Activated B cell treated with CpG ODN at 0.5 μM for 24 hours (primary cell): ENCODE measurements at places on chromosomes 2 and 18. TPM values are rescaled to one million over a fixed set of nuclear protein-coding genes. Genes with fewer than 3 reads are reported as not detected.

ACVR1C gene
- 0.20 and 0.32 TPM in 2 replicates for total RNA-seq

- H3K27me3 ChIP-seq, result no peaks in the 10 kb centered on the region
- no peak overlapping the region for H3K27ac ChIP-seq
- no peak overlapping the region for H3K4me3 ChIP-seq
- H3K4me1 ChIP-seq, result peaks cover 21% of the 10 kb centered on the region
- DNase-seq, result no peak
These were observed 23.3 kb downstream of the TTC32 start for GRCh38 chr2:19878268-19879046.

DNA sequence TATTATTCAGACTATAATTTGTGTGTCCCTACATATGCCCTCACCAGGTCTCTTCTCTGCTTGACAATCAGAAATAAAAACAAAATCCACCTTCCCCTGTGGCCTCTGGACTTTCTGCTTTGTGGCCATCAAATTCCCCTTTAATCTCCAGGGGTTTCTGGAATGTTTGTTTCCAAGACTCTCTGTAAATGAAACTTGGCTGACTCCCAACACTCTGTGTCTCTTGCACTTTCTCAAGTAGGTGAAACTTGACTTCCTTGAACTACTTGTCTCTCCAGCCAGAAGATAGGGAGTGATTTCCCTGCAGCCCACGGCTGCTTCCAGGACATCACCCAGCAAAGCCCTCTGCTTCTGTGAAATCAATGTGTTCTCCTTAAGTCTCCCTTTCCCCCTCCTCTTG lies 54.1 kb upstream of the AQP4 start:
- no peak overlapping the region for H3K4me3 ChIP-seq
- no peak overlapping the region for H3K27ac ChIP-seq
- no peaks in the 10 kb centered on the region for H3K36me3 ChIP-seq
- no peaks in the 10 kb centered on the region for H3K4me1 ChIP-seq

- peaks cover 44% of the 10 kb centered on the region for H3K4me1 ChIP-seq
- peak overlapping the region; percentile 35 for H3K4me3 ChIP-seq
- no peaks in the 10 kb centered on the region for H3K36me3 ChIP-seq
- H3K27ac ChIP-seq, result peak overlapping the region; percentile 79
- H3K27me3 ChIP-seq, result no peaks in the 10 kb centered on the region
These were observed 32.1 kb downstream of the ZFP36L2 start for GRCh38 chr2:43194121-43194869.

CHRNA1 gene
- not detected in 2 replicates for total RNA-seq

GRCh38 chr2:60379684-60380083 lies 173.8 kb downstream of the BCL11A start:
- H3K27ac ChIP-seq, result peak overlapping the region; percentile 78
- DNase-seq, result no peak
- peaks cover 55% of the 10 kb centered on the region for H3K4me1 ChIP-seq
- H3K27me3 ChIP-seq, result no peaks in the 10 kb centered on the region
